ENCODE measurements at places on chromosomes 6 and 20. TPM values are rescaled to one million over a fixed set of nuclear protein-coding genes. Genes with fewer than 3 reads are reported as not detected.

DNA sequence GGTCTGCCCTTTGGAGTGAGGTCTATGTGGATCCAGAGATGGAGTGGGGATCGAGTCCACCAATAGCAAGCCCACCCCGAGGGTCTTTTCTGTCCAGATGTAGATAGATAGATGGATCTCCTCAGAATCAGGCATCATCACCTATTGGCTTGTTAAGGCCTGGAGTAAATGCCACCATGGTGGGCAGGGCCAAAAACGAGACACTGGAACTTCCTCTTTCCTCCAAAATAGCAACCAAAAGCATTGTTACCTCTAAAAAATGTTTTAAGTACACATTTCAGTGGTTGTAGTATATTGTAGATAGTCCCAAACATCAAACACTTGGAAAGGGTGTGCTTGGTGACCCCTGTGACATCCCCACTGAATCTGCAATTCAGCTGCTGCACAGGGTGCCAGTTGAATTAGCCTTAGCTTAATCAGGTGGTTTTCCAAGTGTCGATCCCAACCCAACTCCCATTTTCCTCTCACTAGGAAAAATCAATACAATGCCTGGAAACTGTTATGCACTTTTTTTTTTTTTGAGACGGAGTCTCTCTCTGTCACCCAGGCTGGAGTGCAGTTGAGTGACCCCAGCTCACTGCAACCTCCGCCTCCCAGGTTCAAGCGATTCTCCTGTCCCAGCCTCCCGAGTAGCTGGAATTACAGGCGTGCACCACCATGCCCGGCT, 35.0 kb upstream of the NELFCD start:
- DNase-seq = no peak

DNA sequence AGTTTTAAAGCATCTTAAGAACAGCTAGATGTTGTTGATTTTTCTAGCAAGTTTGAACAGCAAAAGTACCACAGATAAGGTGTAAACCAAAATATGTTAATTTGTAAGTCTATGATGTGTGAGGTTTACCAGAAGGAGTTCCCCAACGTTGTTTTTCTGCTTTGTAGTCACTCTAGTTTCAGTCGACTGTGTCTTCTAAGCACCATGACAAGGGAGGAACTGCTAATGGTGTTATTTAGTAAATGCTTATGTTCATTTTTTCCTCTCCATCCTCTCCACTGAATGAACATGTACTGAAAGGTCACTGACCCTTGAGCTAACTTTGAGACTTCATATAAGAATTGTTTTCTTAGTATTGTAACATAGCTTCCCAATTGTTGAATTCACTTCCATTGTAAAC, 3.0 kb downstream of the ENPP3 start:
- no peak for DNase-seq

- no peak for DNase-seq
These were observed 231.7 kb downstream of the TAF4 start for GRCh38 chr20:61833807-61834610.

DNA sequence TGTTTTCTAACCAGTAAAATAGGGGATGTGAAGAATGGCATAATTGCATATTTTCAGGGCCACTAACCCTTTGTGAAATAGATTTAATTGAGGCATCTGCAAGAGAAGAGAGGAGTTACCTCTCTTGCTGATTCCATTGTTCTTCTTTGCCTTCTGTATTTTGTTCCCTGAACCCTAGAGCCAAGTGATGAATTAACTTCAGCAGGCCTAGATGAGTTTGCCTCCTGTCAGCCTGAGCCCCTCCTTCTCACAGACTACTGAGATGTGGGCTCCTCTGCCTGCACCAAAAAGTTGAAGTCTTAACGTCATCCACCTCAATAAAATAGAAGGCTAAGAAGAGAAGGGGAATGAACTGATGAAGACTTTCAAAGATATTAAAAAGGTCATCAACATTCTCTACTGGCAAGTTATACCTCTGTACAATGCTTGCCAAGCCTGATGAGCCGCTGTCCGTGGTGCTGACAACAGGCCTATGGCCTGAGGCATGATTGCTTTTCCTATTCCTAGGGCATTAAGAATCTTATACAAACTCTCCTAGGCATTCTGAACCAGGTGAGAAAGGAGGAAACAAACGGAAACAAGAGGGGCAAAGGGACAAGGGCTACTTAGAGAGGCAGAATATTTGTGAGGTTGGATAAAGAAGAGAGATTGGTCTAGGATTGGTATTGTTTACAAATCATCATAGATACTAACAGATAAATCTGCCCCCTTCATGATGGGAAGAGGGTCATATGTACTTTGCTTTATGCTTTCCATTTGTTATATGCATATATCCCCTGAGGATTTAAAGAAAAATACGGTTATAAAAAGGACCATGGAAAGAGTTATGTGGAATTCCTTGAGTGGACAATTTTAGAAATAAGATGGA, 46.8 kb downstream of the CD24 start:
- DNase-seq = peak; percentile 45

- no peak for DNase-seq
These were observed 359.3 kb downstream of the TAF4 start for GRCh38 chr20:61706259-61706961.

WFDC10B gene
- not detected for total RNA-seq
